Activated effector memory CD4-positive, alpha-beta T cell treated with Interleukin-2 at 50 U/mL for 16 hours (primary cell): ENCODE measurements at places on chromosomes 4 and X.

- DNase-seq, result no peak
These were observed 1258.0 kb upstream of the IGFBP7 start for GRCh38 chr4:58368221-58368620.

- DNase-seq, result no peak
These were observed 123.7 kb downstream of the AFF1 start for GRCh38 chr4:87058356-87059073.

GRCh38 chr4:58617226-58617625 lies 1507.0 kb upstream of the IGFBP7 start:
- no peak for DNase-seq

- no peak for DNase-seq
These were observed 117.0 kb downstream of the CHRDL1 start for GRCh38 chrX:110678591-110678990.

- DNase-seq, result no peak
These were observed 30.4 kb upstream of the CPLX1 start for GRCh38 chr4:856225-856901.

DNA sequence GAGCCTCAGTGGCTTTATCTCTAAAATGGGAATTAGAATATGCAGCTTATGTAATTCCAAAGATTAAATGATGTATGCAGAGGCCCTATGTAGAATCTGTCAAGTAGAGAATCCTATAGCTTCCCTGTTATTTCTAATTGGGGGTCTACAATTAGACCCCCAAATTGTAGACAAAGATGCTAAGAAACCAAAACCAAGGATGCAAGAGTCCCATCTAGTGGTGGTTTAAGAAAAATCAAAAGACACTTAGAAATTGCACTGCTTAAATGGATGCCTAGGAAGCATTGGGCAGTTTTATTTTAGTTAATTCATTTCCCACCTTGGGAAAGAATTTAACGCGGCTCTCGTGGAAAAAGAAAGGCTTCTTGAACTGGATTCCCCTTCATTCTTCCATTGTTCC lies 115.2 kb downstream of the GABRA2 start:
- no peak for DNase-seq
